ENCODE measurements at places on chromosomes 16 and 17. TPM values are rescaled to one million over a fixed set of nuclear protein-coding genes. Genes with fewer than 3 reads are reported as not detected.

DNA sequence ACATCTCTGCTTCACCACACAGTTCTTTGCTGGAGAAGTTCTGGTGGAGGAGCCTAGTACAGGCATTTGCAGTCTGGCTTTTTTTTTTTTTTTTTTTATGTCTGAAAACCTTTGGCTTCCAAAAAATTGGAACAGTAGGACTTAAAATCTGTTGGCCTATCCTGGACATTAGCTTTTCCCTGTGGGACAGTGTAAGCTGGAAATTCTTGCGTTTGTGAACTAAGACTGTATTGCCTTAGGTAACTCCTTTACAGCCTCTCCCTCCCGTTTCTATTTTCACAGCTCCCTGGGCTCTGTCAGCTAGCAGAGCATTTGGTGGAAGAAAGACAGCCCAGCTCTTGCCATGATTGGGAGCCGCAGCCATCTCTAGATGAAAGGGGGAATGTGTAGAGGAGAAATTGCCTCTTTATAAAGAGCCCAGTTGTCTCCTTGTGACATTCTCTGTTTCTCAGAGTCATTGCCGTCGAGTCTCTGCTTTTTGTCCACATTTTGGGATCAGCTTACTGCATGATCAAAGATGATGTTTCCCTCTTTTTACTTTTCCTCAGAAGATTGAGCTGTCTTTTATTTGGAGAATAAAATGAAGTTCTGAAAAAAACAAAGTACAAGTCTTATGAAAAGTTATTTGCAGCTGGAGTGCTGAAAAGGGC is 227.5 kb downstream of the SPECC1 start:
- DNase-seq, result no peak

- no peak for DNase-seq
Measured at GRCh38 chr17:32551186-32551955, 64.6 kb downstream of the CDK5R1 start.

DNA sequence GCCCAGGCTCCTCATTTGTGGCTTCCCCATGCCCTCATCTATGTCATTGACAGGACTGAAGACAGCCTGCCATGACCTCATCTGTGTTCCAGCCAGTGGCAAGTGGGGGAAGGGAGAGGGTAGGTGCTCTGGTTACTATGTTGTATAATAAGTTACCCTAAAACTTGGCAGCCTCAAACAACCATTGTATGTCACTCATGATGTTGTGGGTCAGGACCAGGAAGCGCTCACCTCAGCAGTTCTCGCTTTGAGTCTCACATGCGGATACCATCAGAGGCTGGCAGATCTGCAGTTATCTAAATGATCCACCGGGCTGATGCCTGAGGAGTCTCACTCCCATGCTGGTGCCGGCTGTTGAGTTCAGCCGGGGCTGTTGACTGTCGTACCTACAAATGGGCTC is 89.0 kb upstream of the TMEM97 start:
- DNase-seq, result peak; percentile 28

- no peak for DNase-seq
Measured at GRCh38 chr17:64630309-64631223, 31.5 kb downstream of the SMURF2 start.

DNA sequence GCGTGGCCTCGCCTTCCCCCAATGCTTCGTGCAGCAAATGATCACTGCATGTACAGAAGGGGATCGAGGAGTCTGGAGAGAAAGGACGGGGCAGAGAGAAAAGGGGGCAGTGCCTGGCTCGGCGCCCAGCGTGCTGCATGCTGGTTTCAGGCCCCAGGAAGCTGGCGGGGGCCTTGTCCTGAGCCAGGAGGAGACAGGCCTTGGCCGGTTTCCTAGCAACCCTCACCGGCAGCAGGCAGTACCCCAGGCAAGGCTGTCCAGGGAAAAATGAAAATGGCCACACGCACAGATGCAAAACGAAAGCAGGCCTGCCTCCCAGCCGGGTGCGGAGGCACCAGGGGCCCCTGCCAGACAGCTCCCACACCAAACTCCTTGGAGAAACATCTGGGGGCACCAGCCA is 126.3 kb downstream of the ZFHX3 start:
- DNase-seq, result no peak

DNA sequence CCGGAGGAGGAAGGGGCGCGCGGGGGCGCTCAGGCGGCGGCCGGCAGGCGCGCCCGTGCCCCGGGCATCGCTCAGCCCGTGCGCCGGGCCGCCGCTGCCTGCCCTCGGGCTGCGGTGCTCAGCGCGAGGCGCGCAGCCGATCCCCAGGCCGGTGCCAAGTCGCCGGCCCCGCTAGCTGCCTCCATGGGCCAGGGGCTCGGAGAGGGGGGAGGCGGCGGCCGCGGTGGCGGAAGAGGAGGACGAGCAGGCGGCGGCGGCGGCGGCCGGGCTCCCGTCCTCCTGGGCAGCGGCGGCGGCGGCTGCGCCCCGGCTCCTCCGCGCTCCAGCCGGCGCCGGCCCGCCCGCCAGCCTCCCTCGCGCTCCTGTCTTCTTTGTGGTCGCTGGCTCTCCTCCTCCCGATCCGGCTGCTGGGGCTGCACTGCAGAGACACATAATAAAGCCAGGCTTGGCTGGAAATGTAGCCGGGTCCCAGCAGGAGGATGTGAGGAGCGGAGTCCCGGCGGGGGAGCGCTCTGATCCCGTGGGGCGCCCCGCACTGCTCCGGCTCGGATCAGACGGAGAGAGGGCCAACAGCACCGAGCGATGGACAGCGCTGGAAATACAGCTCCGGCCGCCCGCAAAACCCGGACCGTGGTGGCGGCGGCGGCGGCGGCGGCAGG is 889 bp upstream of the ZNF423 start:
- peak; percentile 76 for DNase-seq

DNA sequence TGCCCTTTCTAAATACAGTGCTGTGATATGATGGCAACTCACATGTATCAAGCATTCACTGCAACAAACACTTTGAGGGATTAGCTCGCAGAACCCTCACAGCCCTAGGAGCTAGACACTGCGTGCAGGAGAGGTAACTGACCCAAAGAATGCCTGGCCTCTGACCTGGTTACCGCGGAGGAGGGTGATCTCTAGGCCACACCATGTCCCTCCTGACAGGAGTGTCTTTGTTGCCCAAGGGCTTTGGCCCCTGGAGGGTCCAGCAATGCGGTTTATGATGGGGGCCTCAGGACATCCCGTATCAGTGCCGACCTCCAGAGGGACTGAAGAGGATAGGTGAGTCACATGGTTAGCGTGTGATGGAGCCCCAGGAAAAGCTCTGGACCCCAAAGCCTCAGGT is 130.6 kb downstream of the MGAT5B start:
- no peak for DNase-seq

DNA sequence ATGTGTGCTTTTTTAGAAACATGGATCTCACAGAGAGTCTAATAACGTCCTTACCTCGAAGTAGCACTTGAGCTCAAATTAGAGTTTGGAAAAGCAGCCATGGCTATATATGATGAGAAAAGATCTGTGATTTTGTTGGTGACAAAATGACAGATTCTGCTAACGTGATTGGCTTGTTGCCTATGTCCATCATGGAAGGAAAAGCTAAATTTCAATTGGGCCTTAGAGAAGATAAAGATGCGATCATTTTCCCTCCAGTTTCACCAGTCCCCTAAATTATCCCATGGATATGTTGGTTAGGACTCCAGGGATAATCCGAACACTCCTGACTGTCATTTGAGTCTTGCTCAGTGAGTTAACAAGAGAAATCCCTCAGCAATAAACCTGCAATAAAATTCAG is 175.8 kb downstream of the C16orf95 start:
- DNase-seq, result no peak

GRCh38 chr16:14629919-14630619 is at the start of gene PARN:
PARN (minus strand) TSS chr16:14630260; CDS start chr16:14630125, 135 bp downstream.
- DNase-seq, result peak; percentile 93

- peak; percentile 67 for DNase-seq
Measured at GRCh38 chr17:72121164-72122009, 567 bp downstream of the SOX9 start.

GRCh38 chr17:43418441-43419374 is 19.9 kb downstream of the ARL4D start:
- peak; percentile 95 for DNase-seq

- DNase-seq, result peak; percentile 35
Measured at GRCh38 chr17:75626496-75627038, 6.7 kb upstream of the SMIM5 start.

The GPR179 gene
- total RNA-seq, result 0.05 TPM

The ZFP1 gene
- total RNA-seq, result 12.0 TPM

The AIPL1 gene
- total RNA-seq, result not detected

The RHBDL3 gene
- 0.36 TPM for total RNA-seq

The STX1B gene
- total RNA-seq, result 0.86 TPM

The ABI3 gene
- total RNA-seq, result not detected

The MAF gene
- 24.5 TPM for total RNA-seq

The CHD9NB gene
- total RNA-seq, result not detected

The GRB7 gene
- not detected for total RNA-seq

The CCL3 gene
- total RNA-seq, result 1.5 TPM
